ENCODE measurements at places on chromosomes 2 and 18.

DNA sequence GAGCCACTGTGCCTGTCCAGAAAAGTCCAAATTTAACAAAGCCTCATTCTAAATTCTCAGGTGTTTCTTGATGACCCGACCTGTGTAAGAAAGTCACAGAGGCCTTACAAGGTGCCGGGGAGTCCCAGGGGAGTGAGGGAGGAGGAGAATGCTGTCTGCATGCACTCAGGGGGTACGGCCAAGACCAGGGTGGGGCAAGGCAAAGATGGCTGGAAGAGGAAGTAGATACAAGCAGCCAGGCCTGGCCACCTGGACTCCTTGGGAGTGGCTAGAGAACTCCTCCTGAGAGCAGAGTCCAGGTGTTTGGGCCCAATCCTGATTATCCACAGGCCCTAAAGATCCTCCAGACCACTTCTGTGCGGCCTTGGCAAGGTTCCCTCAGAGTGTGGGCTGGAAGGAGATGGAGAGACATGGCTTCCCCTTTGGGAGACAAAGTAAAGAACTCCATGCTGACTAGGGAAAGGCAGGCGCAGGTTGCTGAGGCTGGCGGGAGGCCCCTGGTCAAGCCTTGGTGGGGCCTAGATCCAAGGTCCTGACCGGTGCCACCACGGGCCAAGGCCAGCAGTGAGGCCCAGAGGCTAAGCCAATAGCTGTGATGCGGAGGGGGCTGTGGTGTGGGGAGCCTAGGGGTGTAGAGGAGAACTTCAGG lies 74.7 kb downstream of the COPS8 start:
- DNase-seq, result no peak

GRCh38 chr18:32439802-32440201 lies 30.9 kb downstream of the GAREM1 start:
- DNase-seq, result no peak

DNA sequence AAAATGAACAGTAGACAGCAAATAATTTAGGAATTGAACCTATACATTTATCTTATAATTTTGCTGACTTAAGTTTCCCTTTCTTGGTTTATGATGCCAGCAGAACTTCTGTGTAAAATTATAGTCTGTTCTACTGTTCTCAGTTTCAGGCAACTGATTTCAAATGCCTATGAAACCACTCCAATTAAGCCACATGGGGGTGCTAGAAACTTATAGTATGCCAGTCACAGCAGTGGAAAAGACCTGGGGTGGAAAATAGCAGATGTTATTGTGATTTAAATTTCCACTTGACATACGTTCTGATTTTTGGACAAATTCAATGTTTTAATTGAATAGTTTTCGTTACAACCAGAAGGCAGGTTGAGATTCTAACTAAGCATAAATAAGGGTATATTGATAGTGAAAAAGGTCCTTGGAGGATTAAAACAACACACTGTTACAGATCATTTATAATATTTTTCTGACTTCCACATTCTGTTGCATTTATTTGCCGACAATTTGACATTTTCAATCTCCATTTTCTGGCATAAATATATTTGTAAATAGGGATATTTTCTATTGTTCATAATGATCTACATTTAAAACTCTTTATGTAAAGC lies 61.4 kb downstream of the CPS1 start:
- no peak for DNase-seq

DNA sequence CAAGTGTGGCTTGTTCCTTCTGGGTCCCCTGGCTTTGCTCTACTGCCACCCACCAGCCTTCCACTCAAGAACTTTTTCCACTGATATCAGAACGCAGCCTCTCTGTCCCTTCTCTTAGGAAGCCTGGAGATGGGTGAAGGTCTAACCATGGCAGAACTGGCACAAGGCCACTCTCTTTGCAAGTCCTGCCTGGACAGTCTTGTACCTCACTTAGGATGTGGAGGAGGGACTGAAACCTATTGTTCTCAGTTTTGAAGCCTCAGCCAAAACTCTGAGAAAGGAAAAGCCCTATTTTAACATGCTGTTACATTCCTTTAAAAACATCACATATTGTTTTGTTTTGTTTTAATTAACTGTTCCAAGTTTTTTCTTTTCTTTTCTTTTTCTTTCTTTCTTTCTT lies 58.9 kb upstream of the NCOA1 start:
- no peak for DNase-seq

DNA sequence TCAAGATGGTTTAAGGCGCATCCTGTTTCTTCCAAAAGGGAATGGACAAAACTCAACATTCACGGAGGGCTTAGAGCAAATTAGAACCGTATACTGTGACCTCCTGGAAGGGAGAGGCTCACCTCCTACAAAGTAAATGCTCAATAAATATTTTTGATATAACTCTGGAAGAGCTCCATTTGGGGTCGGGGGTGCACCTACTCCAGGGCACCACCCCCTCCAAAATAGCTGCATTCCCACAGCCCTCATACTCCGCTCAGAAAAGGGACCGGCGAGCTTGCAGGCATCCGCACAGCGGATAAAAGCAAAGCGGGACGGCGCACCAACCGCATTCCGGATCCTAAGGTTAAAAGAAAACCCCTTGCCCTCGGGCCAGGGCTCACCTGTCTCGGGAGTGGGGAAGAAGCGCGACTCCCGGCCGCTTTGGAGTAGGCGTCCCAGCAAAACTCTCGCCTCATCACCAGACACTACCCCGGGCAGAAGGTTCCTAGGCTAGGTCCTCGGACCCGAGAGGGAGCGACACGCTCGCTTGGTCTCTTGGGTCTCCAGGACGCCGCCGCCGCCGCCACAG lies 378 bp downstream of the WDPCP start:
- no peak for DNase-seq

DNA sequence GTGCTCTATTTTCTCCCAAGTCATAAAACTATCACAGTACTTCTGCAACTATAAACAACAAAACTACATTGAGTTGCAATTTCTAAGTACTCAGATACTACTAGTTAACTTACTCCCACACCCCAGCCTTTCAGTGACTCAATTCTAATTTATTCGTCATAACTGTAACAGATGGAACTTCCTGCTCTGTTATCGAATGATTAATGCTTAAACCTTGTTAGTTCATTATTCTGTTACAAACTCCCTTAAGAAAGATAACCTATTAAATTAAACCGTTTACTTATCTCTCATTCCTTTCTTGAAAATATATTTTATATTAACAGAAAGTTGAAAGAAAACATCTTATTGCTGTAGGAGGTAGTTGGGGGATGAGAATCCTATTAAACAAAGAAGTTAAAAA lies 17.0 kb downstream of the TNFAIP6 start:
- DNase-seq, result no peak

DNA sequence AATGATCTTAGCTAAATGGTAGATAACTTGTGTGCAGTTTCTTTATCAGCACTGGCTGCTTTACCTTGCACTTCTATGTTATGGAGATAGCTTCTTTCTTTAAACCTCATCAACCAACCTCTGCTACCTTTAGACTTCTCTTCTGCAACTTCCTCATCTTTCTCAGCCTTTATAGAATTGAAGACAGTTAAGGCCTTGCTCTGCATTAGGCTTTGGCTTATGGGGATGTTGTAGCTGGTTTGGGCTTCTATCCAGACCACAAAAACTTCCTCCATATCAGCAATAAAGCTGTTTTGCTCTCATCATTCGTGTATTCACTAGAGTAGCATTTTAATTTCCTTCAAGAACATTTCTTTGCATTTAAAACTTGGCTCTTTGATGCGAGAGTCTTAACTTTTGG lies 123.7 kb downstream of the PIK3C3 start:
- DNase-seq, result no peak

Data from stimulated activated CD8-positive, alpha-beta memory T cell treated with anti-CD3 and anti-CD28 coated beads, Interleukin-2, amount 100 ng/mL, for 1 hour (primary cell).